ENCODE measurements at places on chromosomes 13 and 19. TPM values are rescaled to one million over a fixed set of nuclear protein-coding genes. Genes with fewer than 3 reads are reported as not detected.

Gene SETDB2
- total RNA-seq, result 12.5 TPM

- peak; percentile 39 for DNase-seq
These were observed 3.1 kb downstream of the VPS36 start for GRCh38 chr13:52447354-52447753.

Gene SULT2A1
- total RNA-seq, result not detected

DNA sequence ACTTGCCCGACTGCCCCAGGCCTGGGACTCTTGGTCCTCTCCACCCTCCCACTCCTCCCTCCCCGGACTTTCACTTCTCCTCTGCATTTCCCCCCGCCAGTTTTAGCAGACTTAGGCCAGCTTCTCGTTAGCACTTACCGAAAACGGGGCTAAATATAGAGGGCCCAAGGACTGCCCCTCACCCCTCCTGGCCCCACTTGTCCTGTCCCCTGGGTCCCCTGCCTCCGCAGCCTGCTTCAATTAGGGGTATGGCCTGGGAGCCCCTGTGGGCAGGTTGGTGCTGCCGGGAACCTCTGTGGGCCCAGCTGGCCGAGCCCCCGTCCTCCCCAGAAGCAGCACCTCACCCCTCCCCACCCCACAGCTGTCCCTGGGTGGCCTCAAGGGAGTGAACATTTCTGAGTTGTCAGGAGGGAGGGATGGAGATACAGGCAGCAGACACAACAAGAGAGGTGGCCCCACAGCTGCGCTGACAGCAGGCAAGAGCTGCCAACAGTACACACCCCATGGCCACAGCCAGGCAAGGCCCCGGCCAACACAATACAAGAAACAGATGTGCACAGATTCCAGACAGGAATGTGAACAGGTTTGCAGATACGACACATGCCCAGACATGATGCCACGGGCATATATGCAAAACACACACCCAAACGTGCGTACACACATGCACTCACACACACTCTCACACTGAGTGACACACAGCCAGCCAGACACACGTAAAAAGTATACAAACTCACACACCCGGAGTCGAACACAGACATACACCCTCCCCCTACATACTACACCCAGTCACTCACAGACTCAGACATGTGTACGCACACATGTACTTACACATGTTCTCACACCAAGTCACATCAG, 2.6 kb downstream of the POU2F2 start:
- peak; percentile 82 for DNase-seq

DNA sequence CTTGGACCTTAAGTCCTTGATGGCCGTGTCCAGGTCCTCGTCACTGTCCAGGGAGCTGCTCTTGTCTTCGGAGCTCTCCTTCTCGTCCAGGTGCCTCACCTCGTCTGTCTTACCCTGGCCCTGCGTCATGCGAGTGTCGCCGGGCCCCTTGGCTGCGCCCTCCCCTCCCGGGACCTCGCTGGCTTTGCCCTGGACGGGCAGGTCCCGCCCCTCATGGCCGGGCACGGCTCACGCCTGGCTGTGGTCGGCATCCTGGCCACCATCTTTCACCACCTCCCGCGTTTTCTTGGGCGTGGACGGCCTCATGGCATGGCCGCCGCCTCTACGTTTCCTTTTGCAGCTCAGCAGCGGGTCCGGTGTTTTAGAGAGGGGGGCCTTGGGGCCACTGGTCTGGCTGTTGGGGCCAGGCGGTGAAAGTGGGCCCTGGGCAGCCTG, 14.8 kb downstream of the RB1 start:
- no peak for DNase-seq

GRCh38 chr19:55931936-55932386, at the start of gene NLRP13:
TSS of gene NLRP13 (minus strand) at chr19:55932336. CDS start at chr19:55932311, 25 bp downstream.
- DNase-seq, result no peak

Measured in mammary epithelial cell (primary cell).